ENCODE measurements at places on chromosomes 12 and 14. TPM values are rescaled to one million over a fixed set of nuclear protein-coding genes. Genes with fewer than 3 reads are reported as not detected.

Gene ADAM21
- total RNA-seq = not detected

Gene CCDC184
- not detected for total RNA-seq

Gene APOF
- total RNA-seq = not detected

Gene USP30
- 7.3 TPM for total RNA-seq

- DNase-seq = no peak
- no peak overlapping the region for H3K4me3 ChIP-seq
- H3K4me1 ChIP-seq = no peaks in the 10 kb centered on the region
Measured at GRCh38 chr14:32368107-32368506, 39.0 kb downstream of the AKAP6 start.

- no peak overlapping the region for H3K4me3 ChIP-seq
- H3K36me3 ChIP-seq = no peaks in the 10 kb centered on the region
- H3K27ac ChIP-seq = no peak overlapping the region
- DNase-seq = no peak
- H3K27me3 ChIP-seq = no peaks in the 10 kb centered on the region
Measured at GRCh38 chr14:24190416-24190815, 1.8 kb upstream of the IPO4 start.

GRCh38 chr12:16112612-16113560, 164.6 kb downstream of the SLC15A5 start:
- no peak for DNase-seq
- no peaks in the 10 kb centered on the region for H3K27me3 ChIP-seq
- no peaks in the 10 kb centered on the region for H3K36me3 ChIP-seq
- no peak overlapping the region for H3K27ac ChIP-seq
- H3K4me3 ChIP-seq = no peak overlapping the region
- no peaks in the 10 kb centered on the region for H3K4me1 ChIP-seq

- DNase-seq = no peak
- H3K4me1 ChIP-seq = peaks cover 30% of the 10 kb centered on the region
- no peaks in the 10 kb centered on the region for H3K36me3 ChIP-seq
- H3K27ac ChIP-seq = no peak overlapping the region
- H3K4me3 ChIP-seq = no peak overlapping the region
Measured at GRCh38 chr14:31965071-31965734, 111.9 kb upstream of the ARHGAP5 start.

GRCh38 chr14:58712357-58712756, 74.6 kb downstream of the DACT1 start:
- no peaks in the 10 kb centered on the region for H3K36me3 ChIP-seq
- no peak for DNase-seq
- no peak overlapping the region for H3K4me3 ChIP-seq
- H3K27me3 ChIP-seq = no peaks in the 10 kb centered on the region
- H3K4me1 ChIP-seq = no peaks in the 10 kb centered on the region
- no peak overlapping the region for H3K27ac ChIP-seq

DNA sequence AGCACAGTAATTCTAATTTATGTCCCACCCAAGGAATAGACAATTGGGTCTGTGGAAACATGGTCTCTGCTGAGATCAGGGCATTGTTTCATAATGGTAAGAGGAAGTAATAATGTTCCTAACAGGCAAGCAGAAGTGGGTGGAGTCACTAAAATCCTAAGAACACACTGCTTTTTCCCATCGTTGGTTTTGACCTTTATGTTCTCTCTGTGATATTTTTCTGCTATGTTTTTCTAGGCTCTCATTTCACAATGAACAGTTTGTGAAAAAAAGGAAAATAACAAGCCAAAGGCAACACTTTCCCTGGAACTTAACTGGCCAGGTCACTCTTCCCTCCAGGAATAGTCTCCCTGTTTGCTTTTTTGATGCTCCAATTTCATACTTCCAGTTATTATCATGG, 80.6 kb upstream of the OVCH1 start:
- H3K4me3 ChIP-seq = no peak overlapping the region
- no peaks in the 10 kb centered on the region for H3K36me3 ChIP-seq
- H3K27me3 ChIP-seq = no peaks in the 10 kb centered on the region
- H3K27ac ChIP-seq = no peak overlapping the region
- DNase-seq = no peak
- no peaks in the 10 kb centered on the region for H3K4me1 ChIP-seq

GRCh38 chr12:90572778-90573177, 382.2 kb downstream of the CCER1 start:
- no peak for DNase-seq
- no peaks in the 10 kb centered on the region for H3K36me3 ChIP-seq
- no peak overlapping the region for H3K27ac ChIP-seq
- H3K4me1 ChIP-seq = no peaks in the 10 kb centered on the region

DNA sequence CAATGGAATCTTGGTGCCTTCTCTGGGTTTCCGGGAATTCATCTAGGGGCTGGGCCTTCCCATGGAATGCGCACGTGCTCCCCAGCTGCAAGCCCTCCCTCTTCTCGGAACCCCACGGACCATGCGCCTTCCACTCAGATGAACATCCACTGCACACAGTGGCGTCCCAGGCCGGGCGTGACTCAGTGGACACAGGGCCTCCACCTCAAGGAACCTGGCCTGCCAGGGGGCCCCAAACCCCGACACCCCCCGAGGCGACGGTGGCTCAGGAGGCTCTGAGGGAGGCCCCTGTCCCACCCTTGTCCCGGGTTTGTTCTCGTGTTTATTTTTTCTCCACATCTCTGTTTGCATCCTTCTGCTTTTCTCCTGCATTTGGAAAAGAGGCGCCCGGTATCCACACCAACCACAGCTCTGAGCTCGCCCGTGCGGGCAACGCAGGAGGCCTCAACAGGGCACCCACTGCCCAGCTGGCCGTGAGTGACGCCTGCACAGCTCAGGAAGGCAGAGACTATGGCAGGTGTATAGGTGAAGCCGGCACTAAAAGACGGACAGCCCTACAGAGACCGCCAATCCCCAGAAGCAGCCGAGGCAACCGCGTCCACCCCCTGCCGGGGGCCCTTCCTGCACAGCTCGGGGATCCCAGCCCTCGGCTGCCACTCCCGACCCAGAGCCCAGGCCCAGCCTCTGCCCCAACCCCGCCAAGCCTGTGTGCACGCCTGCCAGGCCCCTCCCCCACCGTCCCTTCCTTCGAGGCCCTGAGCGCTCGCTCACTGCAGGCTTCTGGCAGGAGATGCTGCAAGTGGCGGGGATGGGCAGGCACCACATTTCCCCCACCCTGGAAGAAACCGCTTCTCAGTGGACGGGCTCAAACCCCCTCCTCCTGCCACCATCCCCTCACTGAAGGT, 23.8 kb upstream of the GALNT9 start:
- no peak overlapping the region for H3K27ac ChIP-seq
- H3K27me3 ChIP-seq = no peaks in the 10 kb centered on the region
- H3K4me1 ChIP-seq = no peaks in the 10 kb centered on the region

All from body of pancreas (tissue), 4 donors.